Gastrocnemius medialis (tissue), 4 donors: ENCODE measurements at places on chromosomes 12 and 14.

- H3K36me3 ChIP-seq: no peaks in the 10 kb centered on the region
- DNase-seq: no peak
- no peak overlapping the region for H3K4me3 ChIP-seq
- no peaks in the 10 kb centered on the region for H3K27me3 ChIP-seq
Measured at GRCh38 chr12:89864411-89864810, 155.8 kb upstream of the ATP2B1 start.

DNA sequence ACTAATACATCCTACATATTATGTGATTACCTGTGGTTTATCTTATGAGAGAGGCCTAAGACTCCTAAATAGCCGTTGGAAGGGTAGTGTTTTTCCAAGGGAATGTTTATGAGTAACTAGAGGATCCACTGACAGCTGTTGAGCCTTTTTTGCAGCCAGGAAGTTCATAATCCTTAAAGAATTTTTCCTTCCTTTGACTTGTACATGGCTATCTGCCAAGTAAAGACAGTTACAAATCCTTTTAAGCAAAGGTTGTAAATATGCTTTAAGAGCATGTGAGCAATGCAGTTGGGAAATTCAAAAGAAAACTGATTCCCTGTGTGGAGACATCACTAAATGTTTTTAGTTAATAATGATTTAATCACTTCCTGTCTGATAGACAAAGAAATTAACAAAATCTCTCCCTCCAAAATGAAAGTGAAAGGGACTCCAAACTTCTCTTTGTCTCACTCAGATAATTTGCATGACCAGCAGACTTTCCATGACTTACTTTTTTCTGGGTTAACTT, 333.8 kb downstream of the PDZRN4 start:
- no peaks in the 10 kb centered on the region for H3K36me3 ChIP-seq
- H3K27ac ChIP-seq: peak overlapping the region; percentile 5
- DNase-seq: no peak
- no peak overlapping the region for H3K4me3 ChIP-seq

GRCh38 chr12:90512518-90512917, 442.5 kb downstream of the CCER1 start:
- no peak for DNase-seq
- no peak overlapping the region for H3K4me3 ChIP-seq
- H3K36me3 ChIP-seq: no peaks in the 10 kb centered on the region
- H3K27me3 ChIP-seq: no peaks in the 10 kb centered on the region

DNA sequence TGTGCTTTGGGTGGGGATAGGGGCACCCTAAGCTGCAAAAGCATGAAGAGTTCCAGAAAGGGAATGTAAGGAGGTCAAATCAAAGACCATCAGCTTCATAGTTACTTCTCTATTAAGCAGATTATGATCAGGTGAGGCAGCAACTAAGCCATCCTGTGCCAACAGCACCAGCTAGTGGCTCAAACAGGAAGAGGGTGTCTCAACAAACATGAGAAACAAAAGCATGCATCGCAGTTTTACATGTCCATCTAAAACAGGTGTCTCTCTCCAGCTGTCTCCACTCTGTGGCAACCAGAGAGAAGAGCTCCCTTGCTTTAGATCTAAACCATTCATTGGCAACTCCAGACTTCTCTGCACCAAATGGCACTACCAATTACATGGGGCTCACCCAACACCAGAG, 52.9 kb downstream of the ACTN1 start:
- H3K27ac ChIP-seq: no peak overlapping the region
- H3K4me3 ChIP-seq: no peak overlapping the region
- DNase-seq: no peak
- H3K4me1 ChIP-seq: peaks cover 8% of the 10 kb centered on the region

DNA sequence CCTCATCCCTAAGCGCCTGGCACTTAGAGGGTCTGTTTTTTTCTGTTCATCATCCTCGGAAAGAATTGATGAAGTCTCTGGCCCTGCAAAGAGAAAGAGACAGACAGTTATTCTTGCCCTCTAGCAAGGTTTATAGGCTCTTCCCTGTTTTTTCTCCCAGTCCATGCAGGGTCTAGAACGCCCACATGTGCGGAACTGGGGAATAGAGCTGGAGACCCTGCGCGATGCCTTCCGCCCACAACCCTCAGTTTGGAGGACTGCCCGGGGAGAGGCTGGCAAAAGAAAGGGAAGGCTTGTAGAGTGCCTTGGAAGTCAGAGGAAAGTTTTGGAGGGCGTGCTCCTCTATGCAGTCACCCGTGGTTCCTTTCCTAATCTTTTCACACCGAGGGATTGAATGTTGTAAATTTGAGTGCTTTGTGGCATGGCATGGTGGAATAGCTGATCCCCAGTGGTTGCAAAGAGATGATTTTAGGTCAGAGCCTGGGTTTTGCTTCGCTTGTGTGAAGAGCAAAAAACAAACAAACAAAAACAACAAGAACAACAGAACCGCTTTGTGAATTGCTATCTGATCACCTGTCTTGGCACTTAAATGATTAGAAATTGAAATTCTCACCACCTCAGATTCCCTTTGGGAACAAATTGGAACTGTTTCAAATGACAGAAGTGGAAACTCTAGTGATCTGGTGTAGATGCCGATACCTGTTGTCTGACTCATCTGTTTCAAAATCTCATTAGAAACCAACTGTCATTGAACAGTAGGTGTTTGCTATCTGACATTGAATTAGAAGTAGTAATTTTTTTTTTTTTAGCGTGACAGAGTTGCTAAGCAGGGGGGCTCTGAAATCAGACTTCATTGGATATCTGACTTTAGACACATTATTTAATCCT, 947 bp downstream of the GAS2L3 start:
- peak overlapping the region; percentile 62 for H3K4me3 ChIP-seq
- DNase-seq: no peak
- H3K27me3 ChIP-seq: no peaks in the 10 kb centered on the region
- peaks cover 16% of the 10 kb centered on the region for H3K4me1 ChIP-seq
- H3K27ac ChIP-seq: peak overlapping the region; percentile 67
- H3K36me3 ChIP-seq: no peaks in the 10 kb centered on the region

- H3K27me3 ChIP-seq: peaks cover 6% of the 10 kb centered on the region
- H3K27ac ChIP-seq: no peak overlapping the region
- H3K4me3 ChIP-seq: peak overlapping the region; percentile 5
- DNase-seq: no peak
- no peaks in the 10 kb centered on the region for H3K4me1 ChIP-seq
Measured at GRCh38 chr12:124279846-124280360, 15.0 kb upstream of the RFLNA start.

DNA sequence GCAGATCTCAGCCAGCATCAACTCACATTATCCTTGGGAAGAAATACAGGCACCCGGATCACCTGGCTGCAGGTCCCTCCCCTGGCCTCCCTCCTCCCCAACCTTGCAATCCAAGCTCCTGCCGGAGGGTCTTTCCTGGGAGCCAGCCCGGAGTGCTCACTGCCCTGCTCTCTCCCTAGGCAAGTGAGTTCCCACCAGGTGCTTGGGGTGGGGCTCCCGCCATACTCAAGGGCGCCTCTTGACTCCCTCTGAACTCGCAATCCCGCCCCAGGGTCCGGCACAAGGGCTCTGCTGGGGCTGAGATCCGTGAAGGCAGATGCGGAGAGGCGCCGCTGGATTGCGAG, 1.2 kb upstream of the CEP170B start:
- H3K27ac ChIP-seq: no peak overlapping the region
- peaks cover 3% of the 10 kb centered on the region for H3K36me3 ChIP-seq
- peaks cover 16% of the 10 kb centered on the region for H3K27me3 ChIP-seq
- no peak overlapping the region for H3K4me3 ChIP-seq

GRCh38 chr12:49537231-49537751, 1.5 kb upstream of the KCNH3 start:
- DNase-seq: no peak
- no peaks in the 10 kb centered on the region for H3K36me3 ChIP-seq
- peaks cover 35% of the 10 kb centered on the region for H3K27me3 ChIP-seq
- no peak overlapping the region for H3K27ac ChIP-seq
- peaks cover 8% of the 10 kb centered on the region for H3K4me1 ChIP-seq

DNA sequence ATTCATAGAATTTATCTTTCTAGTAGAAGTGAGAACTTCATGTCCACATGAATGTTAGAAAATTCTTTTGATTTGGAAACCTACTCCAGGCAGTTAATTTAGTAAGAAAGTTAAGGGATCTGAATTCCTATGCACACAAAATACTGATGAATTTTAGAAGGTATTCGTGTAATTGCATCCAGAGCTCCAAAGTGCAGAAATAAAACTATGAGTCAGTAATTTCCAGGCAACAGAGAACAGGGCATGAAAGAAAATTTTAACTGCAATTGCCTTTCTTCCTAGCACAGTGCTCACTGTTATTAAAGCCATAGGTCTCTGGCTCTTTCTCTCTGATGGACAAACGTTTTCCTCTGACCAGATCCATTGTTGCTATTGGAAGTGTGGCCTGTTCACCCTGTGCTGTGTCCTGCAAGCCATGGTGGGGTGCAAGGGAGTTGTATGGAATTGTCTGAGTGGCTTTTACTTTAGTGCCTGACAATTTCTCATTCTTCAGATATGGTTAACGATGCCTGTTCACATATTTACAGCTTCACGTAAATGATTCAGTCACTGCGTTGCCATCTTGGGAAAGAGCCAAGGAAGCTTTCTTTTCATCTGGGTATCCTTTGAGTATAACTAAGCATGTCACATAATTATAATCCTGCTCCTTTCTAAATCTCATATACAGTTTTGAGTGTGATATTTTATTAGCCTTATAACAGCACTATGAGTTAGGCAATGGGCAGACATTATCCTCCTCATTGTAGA, 145.1 kb downstream of the ACSS3 start:
- no peaks in the 10 kb centered on the region for H3K27me3 ChIP-seq
- H3K36me3 ChIP-seq: no peaks in the 10 kb centered on the region
- no peak for DNase-seq
- no peak overlapping the region for H3K4me3 ChIP-seq
